Femur (tissue), 1 donor: ENCODE measurements at places on chromosomes 4 and X.

GRCh38 chr4:164440199-164440598, 313.7 kb upstream of the SMIM31 start:
- DNase-seq = no peak

DNA sequence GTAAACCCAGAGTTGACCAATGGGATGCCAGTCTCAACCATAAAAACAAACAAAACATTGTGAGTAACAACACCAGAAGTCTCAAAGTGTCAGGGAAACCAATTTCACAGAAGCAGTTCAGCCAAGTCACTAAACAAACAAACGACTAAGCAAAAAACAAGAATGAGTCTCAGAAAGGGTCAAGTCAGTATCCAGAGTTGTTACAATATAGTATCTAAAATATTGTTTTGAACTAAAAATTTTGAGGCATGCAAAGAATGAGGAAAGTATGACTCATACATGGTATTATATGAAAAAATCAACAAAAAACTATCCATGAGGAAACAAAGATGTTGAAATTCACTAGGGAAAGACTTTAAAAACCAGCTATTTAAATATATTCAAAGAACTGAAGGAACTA, 70.6 kb downstream of the AR start:
- no peak for DNase-seq

DNA sequence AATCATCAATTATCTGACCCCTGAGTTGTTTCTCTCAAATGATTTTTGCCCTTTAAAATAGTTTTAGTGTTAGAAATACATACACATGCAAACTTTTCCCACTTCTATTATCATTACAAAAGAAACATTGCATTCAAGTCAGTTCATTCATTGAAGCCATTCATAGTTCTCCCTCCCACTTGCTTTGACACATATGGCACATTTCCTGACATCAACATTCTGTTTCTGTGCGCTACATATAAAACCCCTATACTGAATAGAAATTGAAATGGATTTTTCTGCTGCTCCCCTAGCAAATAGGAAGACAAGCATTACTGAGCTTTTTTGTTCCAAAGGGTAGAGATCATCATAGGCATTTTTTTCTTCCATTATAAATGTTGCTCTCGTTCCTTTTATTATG, 497.9 kb upstream of the PCDH10 start:
- no peak for DNase-seq

- no peak for DNase-seq
Observed at GRCh38 chrX:37746218-37746941, 33.5 kb upstream of the CYBB start.

- no peak for DNase-seq
Observed at GRCh38 chr4:128268970-128269369, 18.6 kb downstream of the PGRMC2 start.

- DNase-seq = no peak
Observed at GRCh38 chrX:24235084-24235710, 78.7 kb downstream of the SUPT20HL2 start.

GRCh38 chr4:122170775-122171174, 18.6 kb downstream of the BLTP1 start:
- DNase-seq = no peak

GRCh38 chr4:175906384-175906783, 94.3 kb upstream of the GPM6A start:
- DNase-seq = no peak

- no peak for DNase-seq
Observed at GRCh38 chr4:11328401-11328800, 100.3 kb downstream of the HS3ST1 start.

DNA sequence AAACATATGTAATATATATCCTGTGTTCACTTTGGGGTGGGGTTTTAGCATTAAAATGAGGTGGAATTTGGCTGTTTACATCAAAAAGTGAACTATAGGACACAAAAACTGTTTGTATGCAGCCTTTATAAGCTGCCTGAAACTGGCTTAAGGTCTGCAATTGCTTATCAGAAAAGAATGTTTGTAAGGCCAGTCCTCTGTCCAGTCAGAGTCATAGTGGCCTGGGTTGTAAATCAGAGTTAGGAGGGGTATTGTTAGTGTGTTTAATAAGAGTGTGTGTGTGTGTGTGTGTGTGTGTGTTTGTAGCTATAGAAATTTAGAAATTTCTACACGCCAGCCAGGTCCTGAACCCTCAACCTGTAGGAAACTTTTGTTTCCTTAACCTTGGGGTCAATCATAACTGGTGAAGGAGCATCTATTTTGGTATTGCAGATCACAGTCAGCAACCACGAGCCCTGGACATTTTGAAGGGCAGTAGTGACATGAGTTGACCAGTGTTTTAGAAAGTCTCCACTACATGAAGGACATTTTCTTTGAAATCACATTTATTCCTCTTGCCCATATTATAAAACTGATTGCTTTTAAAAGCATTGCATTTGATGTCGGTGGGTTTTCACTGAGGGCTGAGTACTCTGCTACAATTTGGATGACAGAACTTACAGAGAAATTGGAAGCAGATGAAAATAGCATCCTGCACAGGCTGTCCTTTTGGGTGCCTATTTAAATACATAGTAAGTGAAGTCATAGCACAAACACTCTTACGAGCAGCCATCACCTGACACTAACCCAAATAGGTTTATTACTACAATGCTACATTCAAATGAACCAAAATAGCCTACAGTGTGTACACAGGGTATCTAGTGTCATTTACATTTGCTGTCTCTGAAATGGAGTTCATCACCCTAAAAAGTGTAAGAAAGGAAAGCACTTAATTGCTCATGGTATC, 11.2 kb upstream of the TMEM154 start:
- DNase-seq = no peak

- no peak for DNase-seq
Observed at GRCh38 chr4:26199596-26199995, 121.2 kb upstream of the RBPJ start.
